ENCODE measurements at places on chromosomes 2 and 18.

- DNase-seq: no peak
Observed at GRCh38 chr2:46169467-46169866, 127.7 kb upstream of the EPAS1 start.

DNA sequence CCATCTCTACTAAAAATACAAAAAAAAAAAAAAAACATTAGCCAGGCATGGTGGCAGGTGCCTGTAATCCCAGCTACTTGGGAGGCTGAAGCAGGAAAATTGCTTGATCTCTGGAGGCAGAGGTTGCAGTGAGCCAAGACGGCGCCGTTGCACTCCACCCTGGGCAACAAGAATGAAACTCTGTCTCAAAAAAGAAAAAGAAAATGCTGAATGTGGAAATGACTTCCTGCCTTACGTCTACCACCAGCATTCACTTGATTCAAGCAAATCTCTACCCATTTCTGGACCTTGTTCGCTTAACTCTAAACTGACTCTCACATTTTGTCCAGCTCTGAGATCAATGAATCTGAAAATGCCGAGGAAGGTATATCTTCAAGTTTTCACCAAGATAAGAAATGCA, 825.3 kb downstream of the TRIB2 start:
- DNase-seq: no peak

GRCh38 chr2:23231865-23232264, 153.1 kb upstream of the KLHL29 start:
- no peak for DNase-seq

- no peak for DNase-seq
Observed at GRCh38 chr2:84832772-84833461, 48.0 kb downstream of the TRABD2A start.

DNA sequence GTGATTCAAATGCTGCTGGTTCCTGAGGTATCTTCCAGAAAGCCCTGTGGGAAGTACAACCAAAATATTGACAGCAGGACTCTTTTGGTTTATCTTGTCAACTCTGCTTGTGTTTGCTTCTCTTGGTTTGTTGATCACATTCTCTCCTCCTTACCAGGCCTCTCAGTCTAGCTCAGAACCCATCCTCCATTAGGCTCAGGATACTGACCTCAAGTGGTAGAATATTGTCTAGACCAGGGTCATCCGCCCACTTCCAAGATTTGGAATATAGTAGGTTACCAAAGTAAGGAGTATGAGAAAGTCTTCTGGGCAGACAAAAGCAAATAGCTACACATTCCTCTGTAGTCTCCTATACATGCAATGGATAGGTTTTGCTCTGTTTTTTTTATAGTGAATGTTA, 56.6 kb downstream of the XIRP2 start:
- DNase-seq: no peak

DNA sequence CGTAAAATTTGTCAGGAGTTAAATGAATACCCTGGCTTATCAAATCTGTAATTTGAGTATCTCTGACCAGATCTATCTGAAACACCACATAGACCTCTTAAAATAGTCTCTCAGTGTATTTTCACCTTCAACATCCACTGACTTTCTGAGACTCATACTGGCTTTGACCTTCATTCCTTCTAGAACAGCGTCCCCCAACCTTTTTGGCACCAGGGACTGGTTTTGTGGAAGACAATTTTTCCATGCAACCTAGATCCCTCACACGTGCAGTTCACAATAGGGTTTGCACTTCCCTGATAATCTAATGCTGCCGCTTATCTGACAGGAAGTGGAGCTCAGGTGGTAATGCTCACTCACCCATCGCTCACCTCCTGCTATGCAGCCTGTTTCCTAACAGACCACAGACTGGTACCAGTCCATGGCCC, 3.2 kb downstream of the NBAS start:
- no peak for DNase-seq

DNA sequence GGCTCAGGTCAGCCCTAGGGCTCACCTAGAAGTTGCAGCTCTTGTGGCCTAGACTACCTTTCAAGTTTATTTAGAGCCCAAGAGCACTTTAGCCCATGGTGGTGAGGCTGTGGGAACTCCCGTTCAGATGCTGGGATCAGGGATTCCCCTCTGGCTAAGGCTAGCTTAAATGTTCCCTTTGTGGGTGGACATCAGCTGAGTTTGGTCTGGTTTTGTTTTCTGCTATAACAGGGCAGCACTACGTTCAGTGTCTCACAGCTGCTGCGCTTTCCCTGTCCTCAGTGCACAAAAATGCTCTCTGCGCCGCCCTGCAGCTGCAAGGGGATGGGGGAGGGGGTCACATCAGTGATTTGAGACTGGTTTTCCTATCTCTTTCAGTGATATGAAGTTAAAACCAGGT, 170.5 kb upstream of the KCNJ3 start:
- no peak for DNase-seq
